Epithelial cell of alveolus of lung (primary cell): ENCODE measurements at places on chromosomes 1 and 21. TPM values are rescaled to one million over a fixed set of nuclear protein-coding genes. Genes with fewer than 3 reads are reported as not detected.

The OR6F1 gene
- not detected in 2 replicates for total RNA-seq

The PAQR6 gene
- total RNA-seq: 0.26 and 2.1 TPM in 2 replicates

The WNT4 gene
- 0.56 TPM in 1 of 2 replicates, not detected in the other for total RNA-seq

The SAMD13 gene
- total RNA-seq: 1.9 and 3.8 TPM in 2 replicates

The GCSAML gene
- not detected in 2 replicates for total RNA-seq

The LRRC71 gene
- total RNA-seq: not detected in 2 replicates

The TFF2 gene
- total RNA-seq: not detected in 2 replicates

The SERPINC1 gene
- total RNA-seq: 0.13 TPM in 1 of 2 replicates, not detected in the other

The AMPD1 gene
- total RNA-seq: not detected in 2 replicates

The ADAMTS4 gene
- 7.4 and 11.0 TPM in 2 replicates for total RNA-seq

The SLC9C2 gene
- total RNA-seq: not detected in 2 replicates

The IL10RB gene
- total RNA-seq: 29.3 and 49.9 TPM in 2 replicates
